ENCODE measurements at places on chromosomes 3 and 15.

GRCh38 chr3:94317017-94317416, 254.2 kb downstream of the NSUN3 start:
- no peak for DNase-seq

DNA sequence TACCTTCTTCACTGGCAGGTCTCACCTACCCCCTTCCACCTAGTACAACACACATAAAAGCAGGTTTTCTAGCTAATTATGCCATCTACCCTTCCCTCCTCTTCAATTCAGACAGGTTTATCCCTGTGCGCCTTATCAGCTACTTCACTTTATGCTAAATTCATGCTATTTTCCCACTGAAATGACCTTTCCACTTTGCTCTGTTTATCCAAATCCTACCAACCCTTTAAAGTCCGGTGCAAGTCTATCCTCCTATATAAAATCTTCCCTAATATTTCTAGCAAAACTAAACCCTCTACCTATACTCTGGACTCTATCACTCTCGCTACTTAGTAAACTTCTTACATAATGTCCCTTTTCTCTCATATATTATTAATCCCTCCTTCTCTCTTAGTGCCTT, 6.0 kb downstream of the USF3 start:
- no peak for DNase-seq

- DNase-seq = no peak
Observed at GRCh38 chr3:170301405-170301804, 56.1 kb upstream of the SKIL start.

DNA sequence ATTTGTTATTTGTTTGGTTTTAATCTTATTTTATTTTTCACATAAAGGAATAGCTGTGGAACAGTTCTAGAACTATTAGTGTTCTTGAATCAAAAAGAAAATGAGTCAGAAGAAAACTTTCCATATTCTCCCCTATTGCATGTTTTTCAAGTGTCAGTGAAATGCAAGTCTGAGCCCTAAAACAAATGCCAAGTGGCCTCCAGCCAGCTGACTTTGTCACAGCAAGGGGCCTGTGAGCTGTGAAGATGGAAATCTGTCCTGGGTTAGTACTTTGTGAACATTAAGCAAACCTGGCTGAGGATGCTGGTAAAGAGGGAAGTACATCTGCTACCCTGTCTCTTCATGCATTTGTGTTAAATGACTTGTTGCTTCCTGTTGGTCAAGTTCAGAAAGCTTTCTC, 14.2 kb downstream of the LRRC49 start:
- no peak for DNase-seq

- no peak for DNase-seq
Observed at GRCh38 chr15:58748852-58749531, 515 bp downstream of the ADAM10 start.

GRCh38 chr3:26522919-26523318, 99.7 kb upstream of the LRRC3B start:
- no peak for DNase-seq

GRCh38 chr3:4656059-4656458, 162.9 kb downstream of the ITPR1 start:
- no peak for DNase-seq

GRCh38 chr15:85681386-85681785, 113.3 kb downstream of the KLHL25 start:
- DNase-seq = no peak
